Eye (tissue), 1 donor: ENCODE measurements at places on chromosomes 12 and 14.
A peak's percentile ranks its signal among the peaks of the same experiment; 100 is the strongest.

- DNase-seq: no peak
Observed at GRCh38 chr12:94143951-94144350, 4.4 kb upstream of the PLXNC1 start.

DNA sequence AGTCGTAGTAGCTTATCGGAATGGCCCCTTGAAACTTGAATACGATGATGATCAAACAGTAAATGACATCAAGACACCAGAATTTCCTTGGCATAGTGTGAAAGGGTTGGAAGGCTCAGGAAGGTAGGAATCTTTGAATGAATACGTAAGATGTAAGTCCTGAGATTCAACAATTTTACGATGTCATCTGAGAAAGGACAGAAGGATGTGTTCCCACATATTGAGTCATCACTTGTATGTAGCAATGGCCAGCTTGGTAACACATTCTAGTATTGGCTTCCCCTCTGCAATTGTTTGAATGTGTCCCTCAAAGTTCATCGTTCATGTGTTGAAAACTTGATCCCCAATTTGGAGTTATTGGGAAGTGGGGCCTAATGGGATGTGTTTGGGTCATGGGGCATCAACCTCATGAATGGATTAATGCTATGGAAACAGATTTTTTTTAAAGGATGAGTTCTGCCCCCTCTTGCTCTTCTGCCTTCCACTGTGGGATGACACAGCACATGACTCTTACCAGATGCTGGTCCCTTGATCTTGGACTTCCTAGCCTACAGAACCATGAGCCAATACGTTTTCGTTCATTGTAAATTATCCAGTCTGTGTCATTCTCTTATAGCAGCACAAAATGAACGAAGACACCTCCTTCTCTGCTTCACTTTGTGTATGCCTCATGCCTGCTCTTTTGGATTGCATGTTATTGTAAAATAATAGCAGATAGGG is 284.6 kb downstream of the BCAT1 start:
- no peak for DNase-seq

DNA sequence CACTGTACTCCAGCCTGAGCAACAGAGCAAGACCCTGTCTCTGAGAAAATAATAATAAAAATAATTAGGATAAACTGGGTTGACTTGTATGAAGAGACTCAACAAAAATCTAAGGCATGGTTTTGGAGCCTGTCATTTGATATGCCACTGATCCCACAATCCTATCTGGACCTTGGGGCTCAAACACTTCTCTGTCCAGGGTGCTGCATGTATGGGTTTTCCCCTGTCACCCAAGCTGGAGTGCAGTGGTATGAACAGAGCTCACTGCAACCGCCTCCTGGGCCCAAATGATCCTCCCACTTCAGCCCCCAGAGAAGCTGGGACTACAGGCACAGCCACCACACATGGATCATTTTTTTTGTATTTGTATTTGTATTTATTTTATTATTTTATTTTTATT is 5.3 kb upstream of the VSIG10 start:
- DNase-seq: no peak

GRCh38 chr12:4486980-4487379 is 41.4 kb upstream of the FGF6 start:
- peak; percentile 35 for DNase-seq

- DNase-seq: no peak
Observed at GRCh38 chr12:13066014-13066413, 21.8 kb downstream of the FAM234B start.

DNA sequence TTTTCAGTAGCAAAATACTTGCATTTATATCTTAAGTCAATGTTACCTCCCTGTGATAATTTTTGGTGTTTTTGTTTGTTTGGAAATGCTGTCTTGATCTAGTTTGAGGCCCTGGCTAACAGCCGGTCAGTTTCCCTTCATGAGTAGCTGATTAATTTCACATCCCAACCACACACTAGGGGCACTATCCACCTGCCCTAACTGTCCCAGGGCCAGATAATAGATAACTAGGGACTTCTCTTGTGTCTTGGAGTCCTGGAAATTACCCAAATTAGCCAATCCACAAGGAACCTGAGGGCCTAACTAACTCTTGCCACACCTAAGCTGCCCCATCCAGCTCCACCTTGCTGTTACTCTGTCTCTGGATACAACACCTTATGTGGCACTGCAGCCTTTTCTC is 399.9 kb downstream of the FOXG1 start:
- DNase-seq: no peak

- no peak for DNase-seq
Observed at GRCh38 chr14:100822013-100822412, 3.9 kb upstream of the MEG3 start.
